ENCODE measurements at places on chromosomes 1 and 21.

GRCh38 chr1:24639881-24640280, 3.2 kb upstream of the SRRM1 start:
- no peak for DNase-seq

- DNase-seq = peak; percentile 68
These were observed 144.4 kb downstream of the PTBP2 start for GRCh38 chr1:96865731-96866685.

DNA sequence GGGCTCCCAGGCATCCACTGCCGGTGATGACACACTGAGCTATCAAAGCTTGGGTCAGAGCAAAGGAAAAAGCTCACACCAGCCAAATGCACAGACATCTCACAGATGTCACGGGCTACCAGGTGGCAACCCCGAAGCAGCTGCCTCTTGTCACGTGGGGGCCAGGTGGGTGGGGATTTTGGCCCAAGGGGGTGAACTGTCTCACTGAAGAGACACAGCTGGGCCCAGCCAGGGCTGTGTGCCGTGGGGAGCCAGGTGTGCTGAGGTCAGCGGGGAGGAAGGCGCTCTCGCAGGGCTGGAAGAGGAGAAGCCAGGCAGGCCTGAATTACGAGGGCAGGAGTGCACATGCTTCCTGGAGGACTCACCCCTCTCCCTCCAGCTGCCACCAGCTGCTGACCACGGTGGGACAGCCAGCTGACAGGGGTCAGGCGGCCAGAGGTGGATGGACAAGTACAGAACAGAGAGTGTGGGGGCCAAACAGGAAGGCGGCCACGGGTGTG, 32.4 kb downstream of the KCNN3 start:
- no peak for DNase-seq

GRCh38 chr1:194215448-194215847, 1029.0 kb upstream of the B3GALT2 start:
- DNase-seq = no peak

DNA sequence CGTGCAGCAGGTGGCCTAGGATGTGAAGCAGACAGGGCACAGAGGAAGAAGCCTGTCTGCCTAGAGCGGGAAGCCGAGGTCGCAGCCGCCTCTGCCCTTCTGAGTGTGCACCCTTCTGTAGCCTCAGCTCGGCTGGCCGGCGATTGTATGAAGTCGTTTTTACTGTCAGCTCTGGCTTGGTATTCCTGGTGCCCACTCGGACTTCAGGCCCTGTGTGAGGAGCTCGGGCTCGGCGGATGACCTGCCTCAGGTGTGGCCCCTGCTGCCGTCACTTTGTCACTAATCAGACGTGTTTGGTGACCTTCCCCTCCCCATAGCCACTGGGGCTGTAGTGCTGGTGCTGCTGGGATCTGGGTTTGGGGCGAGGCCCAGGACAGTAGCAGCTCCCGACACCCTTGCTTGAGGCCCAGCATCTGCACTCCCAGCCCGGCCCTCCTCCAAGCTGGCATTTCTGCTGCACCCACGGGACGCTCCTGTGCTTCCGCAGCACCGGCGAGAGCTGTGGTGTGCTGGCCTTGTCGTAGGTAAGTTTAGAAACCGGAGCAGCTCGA, 18.1 kb downstream of the SLX9 start:
- no peak for DNase-seq
